CD4-positive, CD25-positive, alpha-beta regulatory T cell (primary cell): ENCODE measurements at places on chromosomes 2 and 18. TPM values are rescaled to one million over a fixed set of nuclear protein-coding genes. Genes with fewer than 3 reads are reported as not detected.
A peak's percentile ranks its signal among the peaks of the same experiment; 100 is the strongest.

GRCh38 chr2:143463719-143464118 is 334.5 kb downstream of the ARHGAP15 start:
- no peak overlapping the region for H3K4me3 ChIP-seq
- no peak for DNase-seq
- no peak overlapping the region for H3K27ac ChIP-seq
- no peaks in the 10 kb centered on the region for H3K36me3 ChIP-seq
- H3K27me3 ChIP-seq: no peaks in the 10 kb centered on the region

GRCh38 chr2:61853086-61853846 is 594 bp downstream of the FAM161A start:
- H3K4me3 ChIP-seq: peak overlapping the region; percentile 96
- H3K27ac ChIP-seq: peak overlapping the region; percentile 79
- H3K4me1 ChIP-seq: peaks cover 12% of the 10 kb centered on the region
- H3K36me3 ChIP-seq: no peaks in the 10 kb centered on the region
- DNase-seq: peak; percentile 9
- no peaks in the 10 kb centered on the region for H3K27me3 ChIP-seq

DNA sequence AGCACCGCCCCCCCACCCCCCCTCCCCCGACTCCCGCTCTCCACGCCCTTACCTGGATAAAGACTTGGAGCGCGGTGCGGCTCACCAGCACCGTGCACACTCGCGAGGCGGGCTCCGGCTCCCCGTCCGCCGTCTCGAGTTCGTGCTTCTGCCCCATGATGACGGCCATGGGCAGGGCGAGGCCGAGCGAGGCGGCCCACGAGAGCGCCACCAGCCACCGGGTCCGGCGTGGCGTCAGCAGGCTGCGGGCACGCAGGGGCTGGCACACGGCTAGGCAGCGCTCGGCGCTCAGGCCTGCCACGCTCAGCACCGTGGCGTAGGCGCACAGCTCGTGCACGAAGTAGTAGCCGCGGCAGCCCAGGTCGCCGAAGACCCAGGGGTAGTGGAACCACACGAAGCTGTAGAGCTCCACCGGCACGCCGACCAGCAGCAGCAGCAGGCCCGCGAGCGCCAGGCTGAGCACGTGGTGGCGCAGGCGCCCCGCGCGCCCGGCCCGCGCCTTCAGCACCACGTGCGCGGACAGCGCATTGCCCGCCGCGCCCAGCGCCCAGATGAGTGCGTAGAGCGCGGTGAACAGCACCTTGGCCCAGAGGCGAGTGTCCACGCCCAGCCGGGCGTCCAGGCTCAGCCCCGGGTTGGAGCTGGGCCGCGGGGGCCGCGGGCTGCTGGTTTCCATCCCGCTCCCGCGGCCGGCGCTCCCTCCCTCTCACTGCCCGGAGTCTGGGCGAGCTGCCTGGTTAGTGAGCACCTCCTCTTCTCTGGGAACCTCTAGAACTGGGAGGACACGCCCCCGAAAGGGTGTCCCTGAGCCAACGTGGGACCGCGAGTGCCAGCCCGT is at the start of gene NTSR2:
Gene NTSR2, minus strand, starts transcription at position 742 of the 838 bp plus-strand sequence. Its CDS starts 66 bp downstream, at position 676.
- H3K27ac ChIP-seq: no peak within 1 kb of the TSS
- H3K4me1 ChIP-seq: no peaks in the 10 kb centered on the region
- no peaks in the 10 kb centered on the region for H3K36me3 ChIP-seq
- no peak for DNase-seq
- H3K4me3 ChIP-seq: no peak within 1 kb of the TSS

DNA sequence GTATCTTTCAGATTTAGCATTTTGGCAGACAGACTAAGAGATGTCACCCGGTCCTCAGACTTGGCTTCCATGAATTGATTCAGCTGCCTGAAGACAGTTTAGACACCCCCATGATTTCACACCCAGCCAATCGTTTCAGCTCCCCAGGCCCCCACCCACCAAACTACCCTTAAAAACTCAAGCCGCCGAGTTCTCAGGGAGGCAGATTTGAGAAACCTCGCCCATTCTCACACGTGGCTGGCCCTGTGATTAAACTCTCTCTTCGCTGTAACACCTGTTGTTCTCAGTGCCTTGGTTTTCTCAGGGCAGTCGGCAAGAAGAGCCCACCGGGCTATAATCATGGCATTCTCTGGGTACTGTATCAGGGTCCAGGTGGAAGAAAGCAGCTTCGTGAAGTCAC is 35.2 kb downstream of the UXS1 start:
- peaks cover 24% of the 10 kb centered on the region for H3K36me3 ChIP-seq
- no peaks in the 10 kb centered on the region for H3K27me3 ChIP-seq
- peak overlapping the region; percentile 98 for H3K4me3 ChIP-seq
- peak; percentile 91 for DNase-seq

DNA sequence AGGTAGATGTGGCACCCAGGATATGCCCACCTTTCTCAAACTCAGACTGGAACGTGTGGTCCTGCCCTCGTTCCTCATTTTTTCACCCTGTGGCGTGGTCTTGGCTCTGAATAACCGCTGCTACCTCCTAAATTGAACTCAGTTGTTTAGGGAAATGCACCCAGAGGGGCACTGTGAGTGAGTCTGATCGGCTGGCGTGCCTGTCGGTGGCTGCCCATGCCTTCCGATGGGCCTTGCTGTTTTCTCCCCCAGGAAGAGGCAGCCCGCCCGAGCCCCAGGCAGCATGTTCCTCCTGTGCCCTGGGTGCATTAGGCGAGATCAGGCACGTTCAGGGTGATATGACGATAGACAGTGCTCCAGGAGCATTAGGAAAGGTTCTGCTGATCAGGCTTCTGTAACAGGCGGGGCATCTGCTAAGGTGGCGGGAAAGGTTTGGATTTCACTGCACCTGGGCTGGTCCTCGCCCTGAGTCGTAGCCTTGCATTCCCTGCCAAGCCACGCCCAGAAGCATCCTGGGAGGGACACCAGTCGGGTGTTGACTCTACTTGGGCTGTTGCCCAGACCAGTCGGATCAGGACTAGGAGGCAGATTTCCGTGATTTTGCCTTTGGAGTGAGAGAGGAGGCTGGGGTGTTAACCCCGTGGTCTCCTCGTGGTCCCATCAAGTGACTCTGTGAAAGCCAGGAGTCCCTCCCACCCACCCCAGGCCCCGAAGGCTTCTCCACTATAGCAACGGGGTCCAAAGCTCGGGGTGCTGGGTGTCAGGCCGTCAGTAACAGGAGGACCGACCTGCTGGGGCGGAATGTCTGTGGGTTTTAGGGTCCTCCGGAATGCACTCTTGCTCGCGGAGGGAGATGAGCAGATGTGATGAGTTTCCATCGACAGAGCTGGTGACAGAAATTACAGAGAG is 75.1 kb downstream of the SH3BP4 start:
- no peaks in the 10 kb centered on the region for H3K36me3 ChIP-seq
- no peak for DNase-seq
- no peak overlapping the region for H3K4me3 ChIP-seq
- H3K4me1 ChIP-seq: no peaks in the 10 kb centered on the region
- no peaks in the 10 kb centered on the region for H3K27me3 ChIP-seq
- H3K27ac ChIP-seq: no peak overlapping the region

GRCh38 chr18:13401404-13401803 is 182.8 kb downstream of the LDLRAD4 start:
- H3K27ac ChIP-seq: no peak overlapping the region
- peaks cover 73% of the 10 kb centered on the region for H3K36me3 ChIP-seq
- H3K4me3 ChIP-seq: no peak overlapping the region
- DNase-seq: no peak
- H3K27me3 ChIP-seq: no peaks in the 10 kb centered on the region

The SCYGR4 gene
- polyA plus RNA-seq: not detected

The DSEL gene
- 0.01 TPM for polyA plus RNA-seq

The GREB1L gene
- not detected for polyA plus RNA-seq
